ENCODE measurements at places on chromosomes 11 and 22. TPM values are rescaled to one million over a fixed set of nuclear protein-coding genes. Genes with fewer than 3 reads are reported as not detected.

- DNase-seq = no peak
These were observed 15.9 kb upstream of the P2RY2 start for GRCh38 chr11:73201888-73202780.

- DNase-seq = no peak
These were observed 62.2 kb upstream of the VPREB1 start for GRCh38 chr22:22182218-22182989.

DNA sequence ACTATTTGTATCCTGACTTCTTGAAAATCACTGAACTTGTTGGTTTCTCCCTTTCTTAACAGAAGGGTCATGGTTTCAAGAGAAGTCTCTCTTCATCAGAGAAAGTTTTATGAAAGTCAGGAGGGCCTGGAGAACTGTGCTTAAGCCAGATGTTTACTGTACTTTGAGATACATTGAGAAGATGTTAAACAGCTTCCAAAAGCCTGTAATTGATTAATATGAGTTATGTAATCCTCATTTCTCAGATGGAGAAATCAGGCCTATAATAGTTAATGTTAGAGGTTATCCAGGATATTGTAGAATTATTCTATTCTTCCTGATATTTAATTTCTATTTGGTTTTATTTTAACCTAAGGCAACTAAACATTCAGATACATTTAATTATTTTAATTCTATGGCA is 97.1 kb upstream of the RAG2 start:
- no peak for DNase-seq

Gene RPS6KA4
- 29.5 TPM for total RNA-seq

- no peak for DNase-seq
These were observed 77.4 kb downstream of the NAV2 start for GRCh38 chr11:19789835-19790710.

Gene MS4A7
- total RNA-seq = 1.5 TPM

DNA sequence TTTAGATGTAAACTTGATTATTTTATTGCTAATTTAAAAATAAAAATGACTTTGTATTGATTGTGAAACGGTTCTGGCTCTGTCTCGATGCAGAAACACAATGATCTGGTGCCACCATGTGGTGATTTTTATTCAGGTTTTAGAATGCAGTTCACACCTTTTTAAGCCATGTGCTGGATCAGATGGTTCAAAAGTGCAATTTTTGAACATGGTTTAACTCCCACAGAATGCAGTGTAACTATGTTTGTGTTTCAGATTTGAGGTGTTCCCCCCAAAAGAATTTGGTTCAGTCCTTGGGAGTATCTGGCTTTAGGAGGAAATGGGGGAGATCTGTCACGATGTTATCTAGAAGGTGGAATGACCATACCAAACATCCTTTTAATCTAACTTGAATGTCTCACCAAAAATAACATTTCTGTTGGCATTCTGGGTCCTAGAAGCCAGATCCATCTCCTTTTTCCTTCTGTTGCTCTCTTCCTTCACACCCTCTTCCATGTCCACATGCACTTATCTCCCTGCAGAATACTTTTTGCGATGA is 7.9 kb downstream of the MRPL16 start:
- peak; percentile 77 for DNase-seq

Gene DHCR7
- 75.8 TPM for total RNA-seq

Gene F2
- total RNA-seq = not detected

Gene OR5A1
- total RNA-seq = not detected

DNA sequence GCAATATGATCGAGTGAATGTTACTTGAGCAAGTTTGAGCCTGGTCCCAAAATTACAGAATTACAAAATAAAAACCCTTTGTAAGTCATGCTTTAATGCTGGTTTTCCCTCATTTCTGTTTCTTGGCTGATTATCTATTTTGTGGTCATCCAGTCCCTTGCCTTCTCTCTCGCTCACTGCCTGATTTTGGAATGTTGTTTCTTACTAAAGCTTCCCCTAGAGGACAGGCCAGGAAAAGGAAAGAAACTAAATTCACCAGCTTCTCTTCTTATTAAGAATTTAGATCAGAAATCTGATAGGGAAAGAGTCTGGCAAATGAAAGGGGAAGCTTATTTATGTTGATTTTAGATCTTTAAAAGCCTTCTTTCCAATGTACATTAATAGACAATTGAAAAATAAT is 16.6 kb upstream of the BDNF start:
- DNase-seq = no peak

GRCh38 chr11:77776455-77776854 is 44.1 kb downstream of the RSF1 start:
- no peak for DNase-seq

DNA sequence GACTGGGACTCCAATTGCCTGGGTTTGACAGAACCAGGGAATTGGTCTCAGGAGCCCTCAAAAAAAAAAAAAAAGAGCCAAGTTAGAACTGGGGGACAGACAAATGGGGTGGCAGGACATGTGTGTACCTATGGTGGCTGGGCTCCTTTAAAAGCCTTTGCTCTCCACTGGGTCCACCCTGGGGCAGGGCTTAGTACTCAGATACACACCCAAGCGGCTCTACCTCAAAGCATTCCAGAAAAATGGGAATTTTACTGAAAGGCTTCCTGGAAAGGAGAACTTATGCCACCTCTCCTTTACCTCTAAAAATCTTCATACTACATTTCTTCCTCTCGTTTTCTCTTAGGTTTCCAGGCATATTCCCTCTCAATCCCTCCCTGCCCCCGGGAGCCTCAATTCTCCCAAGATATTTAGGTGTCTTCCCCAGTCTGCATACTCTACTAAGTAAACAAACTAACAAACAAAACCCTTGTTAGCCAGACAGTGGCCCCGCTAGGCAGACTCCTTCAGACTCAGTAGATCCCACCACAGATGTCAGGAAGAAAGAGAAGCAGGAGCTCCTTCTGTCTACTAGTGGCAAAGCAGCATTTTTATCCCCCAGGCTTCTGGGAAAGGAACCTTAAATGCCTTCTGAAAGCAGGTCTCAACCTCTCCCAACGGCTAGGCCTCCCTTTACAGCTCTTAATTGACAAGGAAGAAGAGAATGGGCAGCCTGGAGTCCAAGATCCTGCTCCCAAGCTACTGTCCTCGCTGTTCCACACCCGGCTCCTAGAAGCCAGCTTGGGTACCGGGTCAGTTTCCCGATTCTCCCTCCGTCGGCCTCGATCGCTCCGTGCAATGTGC is 653 bp downstream of the PCSK7 start:
- DNase-seq = no peak

DNA sequence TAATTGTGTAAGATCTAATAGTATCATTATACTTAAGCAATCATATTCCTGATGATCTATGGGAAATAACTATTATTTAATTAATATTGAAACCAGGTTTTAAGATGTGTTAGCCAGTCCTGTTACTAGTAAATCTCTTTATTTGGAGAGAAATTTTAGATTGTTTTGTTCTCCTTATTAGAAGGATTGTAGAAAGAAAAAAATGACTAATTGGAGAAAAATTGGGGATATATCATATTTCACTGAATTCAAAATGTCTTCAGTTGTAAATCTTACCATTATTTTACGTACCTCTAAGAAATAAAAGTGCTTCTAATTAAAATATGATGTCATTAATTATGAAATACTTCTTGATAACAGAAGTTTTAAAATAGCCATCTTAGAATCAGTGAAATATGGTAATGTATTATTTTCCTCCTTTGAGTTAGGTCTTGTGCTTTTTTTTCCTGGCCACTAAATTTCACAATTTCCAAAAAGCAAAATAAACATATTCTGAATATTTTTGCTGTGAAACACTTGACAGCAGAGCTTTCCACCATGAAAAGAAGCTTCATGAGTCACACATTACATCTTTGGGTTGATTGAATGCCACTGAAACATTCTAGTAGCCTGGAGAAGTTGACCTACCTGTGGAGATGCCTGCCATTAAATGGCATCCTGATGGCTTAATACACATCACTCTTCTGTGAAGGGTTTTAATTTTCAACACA is 6.4 kb downstream of the BIRC3 start:
- no peak for DNase-seq

Gene OR52H1
- total RNA-seq = not detected

GRCh38 chr11:123429913-123430720 is at the start of gene GRAMD1B:
Gene GRAMD1B, plus strand, starts transcription at chr11:123430269. Its CDS starts 524 bp downstream, at chr11:123430793.
- peak; percentile 76 for DNase-seq

DNA sequence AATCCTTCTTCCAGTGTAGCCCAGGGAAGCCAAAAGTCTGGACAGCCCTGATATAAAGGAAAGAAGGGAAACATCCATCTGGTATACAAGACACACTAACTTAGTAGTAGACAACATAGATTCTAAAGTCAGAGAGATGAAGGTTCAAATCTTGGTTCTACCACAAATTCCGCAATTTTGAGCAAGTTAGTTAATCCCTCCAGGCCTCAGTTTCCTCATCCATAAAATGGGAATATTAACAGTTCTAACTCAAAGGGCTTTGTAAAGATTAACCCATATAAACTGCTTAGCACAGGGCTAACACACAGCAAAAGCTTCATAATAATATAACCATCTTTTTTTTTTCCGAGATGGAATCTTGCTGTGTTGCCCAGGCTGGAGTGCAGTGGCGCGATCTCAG is 10.7 kb downstream of the LRP4 start:
- no peak for DNase-seq

Gene IRAG1
- not detected for total RNA-seq

GRCh38 chr11:100865443-100866065 is 178.5 kb downstream of the ARHGAP42 start:
- DNase-seq = no peak

Gene TBRG1
- total RNA-seq = 38.2 TPM

GRCh38 chr11:122234257-122234656 is 118.2 kb upstream of the BLID start:
- DNase-seq = no peak

DNA sequence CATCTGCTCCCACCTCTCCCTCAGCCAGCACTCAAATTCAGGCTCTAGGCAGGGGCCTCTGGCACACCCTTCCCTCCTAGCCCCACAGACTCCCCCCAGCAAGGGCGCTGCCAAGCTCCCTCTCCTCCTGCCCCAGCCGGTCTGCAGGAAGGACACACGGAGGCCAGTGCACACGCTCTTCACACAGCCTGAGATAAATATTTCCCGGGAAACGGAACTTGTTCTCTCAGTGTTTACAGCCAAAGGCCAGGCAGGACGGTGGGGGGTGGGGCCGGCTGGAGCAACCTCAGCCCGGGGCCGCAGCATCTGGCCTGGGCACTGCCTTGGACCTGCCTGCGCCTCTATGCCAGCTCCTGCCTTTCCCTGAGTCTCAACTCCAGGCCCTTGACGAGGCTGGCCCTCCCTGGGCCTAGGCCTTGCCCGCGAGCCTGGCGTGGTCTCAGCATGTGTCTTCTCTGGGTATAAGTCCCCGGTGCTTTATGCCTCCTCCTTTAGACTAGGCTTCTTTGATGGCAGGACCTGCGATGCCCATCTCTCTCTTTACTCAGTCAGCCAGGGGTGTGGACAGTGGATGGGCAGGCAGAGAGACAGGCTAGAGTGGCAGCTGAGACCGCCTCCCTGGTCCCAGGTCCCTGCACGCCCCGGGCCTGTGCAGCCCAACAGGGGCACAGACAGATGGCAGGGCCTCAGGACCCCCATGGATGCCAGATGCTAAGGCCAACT is 48.4 kb downstream of the PDE2A start:
- DNase-seq = no peak

DNA sequence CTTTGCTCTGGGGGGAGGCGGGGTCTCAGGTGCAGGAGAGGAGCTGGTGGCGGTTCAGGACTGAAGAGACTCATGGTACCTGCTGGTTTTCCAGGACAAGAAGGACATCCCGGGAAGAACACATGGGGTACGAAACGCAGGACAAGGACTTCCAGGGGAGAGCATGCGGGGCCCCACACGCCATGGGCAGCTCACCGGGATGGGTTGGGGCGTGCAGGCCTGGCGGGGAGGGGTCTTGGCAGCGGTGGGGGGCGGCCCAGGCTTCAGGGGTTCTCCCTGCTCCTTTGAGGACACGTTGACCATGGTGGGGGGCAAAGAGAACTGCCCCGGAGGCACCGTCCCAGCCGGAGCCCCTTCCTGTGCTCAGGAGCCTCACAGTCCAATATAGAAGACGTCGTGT is 673.2 kb downstream of the BRD1 start:
- DNase-seq = no peak

Gene ATG2A
- 31.9 TPM for total RNA-seq

Gene IFT27
- 23.3 TPM for total RNA-seq

DNA sequence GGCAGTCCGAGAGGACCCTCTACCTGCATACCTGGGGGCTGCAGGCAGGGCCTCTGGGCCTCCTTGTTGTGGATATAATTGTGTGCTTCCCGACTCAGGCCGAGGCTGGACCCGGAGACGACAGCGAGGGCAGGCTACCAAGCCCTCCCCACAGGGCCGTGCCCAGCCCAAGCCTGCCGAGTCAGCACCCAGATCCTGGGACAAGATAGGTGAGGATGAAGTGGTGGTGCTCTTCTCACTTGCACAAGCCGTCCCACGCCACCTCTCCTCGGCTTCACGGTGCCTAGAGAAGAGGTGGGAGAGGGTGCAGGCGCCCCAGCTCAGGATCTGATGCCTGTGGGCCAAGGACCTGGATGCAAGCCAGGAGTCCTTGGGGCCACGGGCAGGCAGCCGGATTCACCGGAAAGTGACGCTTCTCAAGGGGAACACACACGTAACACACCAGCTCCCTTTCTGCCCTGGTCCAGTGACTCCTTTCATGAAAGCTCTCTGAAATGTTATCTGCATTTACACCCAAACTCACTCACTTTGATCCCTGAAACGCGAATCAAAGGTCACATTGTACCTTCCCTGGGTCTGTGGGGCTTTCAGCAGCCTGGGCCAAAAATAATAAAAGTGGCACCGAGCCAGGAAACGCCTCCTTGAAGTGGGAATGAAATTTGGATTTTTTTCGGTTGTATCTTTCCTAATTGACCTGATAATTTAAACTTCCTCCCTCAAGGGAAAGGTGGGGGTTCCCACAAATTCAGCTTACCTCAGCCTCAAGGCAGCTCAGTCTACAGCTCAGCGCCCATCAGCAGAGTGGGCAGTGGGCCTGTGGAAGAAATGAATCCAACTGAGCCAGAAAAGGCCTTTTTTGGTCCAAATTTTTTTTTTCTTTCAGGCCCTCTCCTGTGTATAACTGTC is 1.1 kb upstream of the GNB1L start:
- no peak for DNase-seq

DNA sequence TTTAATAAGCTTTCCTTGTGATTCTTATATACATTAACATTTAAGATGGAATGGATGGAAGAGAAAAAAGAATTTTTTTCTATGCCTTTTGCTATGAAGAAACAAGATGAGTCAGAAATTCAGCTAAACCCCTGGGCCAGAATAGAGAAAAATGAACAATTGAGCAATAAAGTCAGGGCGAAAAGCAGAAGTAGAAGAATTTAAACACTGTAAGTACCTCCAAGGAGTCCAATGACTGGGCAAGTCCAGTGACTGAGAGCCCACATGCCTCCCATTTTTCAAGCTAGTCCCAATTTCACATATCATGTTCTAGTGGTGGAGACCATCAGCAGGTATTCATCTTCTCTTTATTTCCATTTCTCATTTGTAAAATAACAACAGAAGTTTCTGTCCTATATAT is 18.6 kb upstream of the APLP2 start:
- no peak for DNase-seq

- peak; percentile 49 for DNase-seq
These were observed 15.9 kb downstream of the CYP2D6 start for GRCh38 chr22:42114721-42115120.

Gene CYTH4
- total RNA-seq = 41.1 TPM
